ENCODE measurements at places on chromosomes 2 and 18.

DNA sequence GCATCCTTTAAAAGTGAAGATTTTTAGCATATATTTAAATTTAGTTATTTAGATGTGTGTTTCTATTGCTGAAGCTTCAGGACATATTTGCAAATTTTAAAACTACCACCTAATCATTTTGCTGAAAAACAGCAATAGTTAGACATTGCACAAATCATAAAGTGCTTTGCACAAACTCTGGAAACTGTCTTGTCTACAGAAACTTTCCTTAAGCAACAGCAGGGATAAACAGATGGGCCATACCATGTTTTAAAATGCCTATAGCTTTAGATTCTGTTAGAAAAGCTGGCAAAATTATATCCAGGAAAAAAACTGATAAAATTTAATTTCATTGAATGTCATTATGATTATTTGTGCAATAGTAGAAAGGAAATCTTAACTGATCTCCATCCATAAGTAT lies 1313.9 kb upstream of the ACVR2A start:
- no peak for DNase-seq

DNA sequence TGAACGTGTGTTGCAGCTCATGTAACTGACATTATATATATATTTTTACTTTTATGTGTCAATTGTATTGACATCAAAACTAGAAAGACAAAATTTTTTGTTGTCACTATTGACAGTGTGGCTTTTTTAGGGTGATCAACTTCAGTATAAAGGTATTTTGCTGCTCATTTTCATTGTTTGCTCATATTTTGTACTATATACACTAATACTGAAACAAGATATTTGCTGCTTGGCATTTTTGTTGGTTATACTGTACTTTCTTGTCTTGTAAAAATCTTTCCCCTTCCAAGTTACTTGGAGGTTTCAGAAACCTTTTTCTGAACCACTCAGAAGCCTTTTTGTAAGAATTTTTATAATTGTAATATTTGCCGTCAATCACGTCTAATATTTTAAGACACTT lies 16.5 kb downstream of the AFTPH start:
- no peak for DNase-seq

GRCh38 chr2:189874586-189875320 lies 90.5 kb downstream of the PMS1 start:
- no peak for DNase-seq

DNA sequence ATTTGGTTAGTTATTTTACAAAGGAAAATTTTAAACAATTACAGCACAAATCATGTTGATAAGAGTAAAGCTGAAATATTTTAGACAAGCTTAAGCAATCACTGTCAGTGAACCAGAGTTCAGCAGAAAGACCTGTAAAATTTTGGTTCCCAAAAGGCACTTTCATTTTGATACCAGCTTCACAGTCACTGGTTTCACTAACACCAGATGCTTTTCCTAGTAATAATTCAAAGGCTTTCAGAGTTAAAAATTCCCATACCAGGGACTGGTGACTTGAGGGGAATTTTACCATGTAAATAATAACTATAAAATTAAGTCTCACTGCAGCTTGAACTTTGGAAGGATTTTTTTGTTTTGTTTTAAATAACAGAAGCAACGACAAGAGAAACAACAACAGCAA lies 102.3 kb upstream of the CD302 start:
- DNase-seq, result no peak

- no peak for DNase-seq
Observed at GRCh38 chr2:187566266-187566665, 12.0 kb upstream of the TFPI start.

DNA sequence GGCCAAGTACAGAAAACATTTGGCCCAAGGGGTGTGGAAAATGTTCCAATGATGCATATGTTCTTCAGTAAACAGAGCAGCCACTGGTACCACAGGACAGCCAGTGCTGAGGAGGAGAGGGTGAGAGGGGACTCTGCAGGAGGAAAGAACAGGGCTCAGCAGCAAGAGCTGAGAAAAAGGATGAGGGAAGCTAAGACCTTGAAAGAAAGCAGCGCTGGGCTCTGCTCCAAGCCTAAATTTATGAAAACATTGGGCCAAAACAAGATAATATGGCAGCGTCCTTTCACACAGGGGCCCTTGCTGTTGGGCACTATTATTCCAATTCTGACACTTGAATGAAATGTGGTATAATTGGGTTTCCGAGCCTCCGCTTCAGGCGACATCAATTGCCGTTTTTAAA lies 939.0 kb upstream of the FANCL start:
- DNase-seq, result no peak
